ENCODE measurements at places on chromosomes 6 and 20.
A peak's percentile ranks its signal among the peaks of the same experiment; 100 is the strongest.

GRCh38 chr6:5135788-5136376 is 50.7 kb downstream of the PPP1R3G start:
- DNase-seq, result no peak

- no peak for DNase-seq
Observed at GRCh38 chr6:60754879-60755278, 1531.1 kb downstream of the KHDRBS2 start.

- no peak for DNase-seq
Observed at GRCh38 chr6:12479881-12480280, 189.7 kb downstream of the EDN1 start.

DNA sequence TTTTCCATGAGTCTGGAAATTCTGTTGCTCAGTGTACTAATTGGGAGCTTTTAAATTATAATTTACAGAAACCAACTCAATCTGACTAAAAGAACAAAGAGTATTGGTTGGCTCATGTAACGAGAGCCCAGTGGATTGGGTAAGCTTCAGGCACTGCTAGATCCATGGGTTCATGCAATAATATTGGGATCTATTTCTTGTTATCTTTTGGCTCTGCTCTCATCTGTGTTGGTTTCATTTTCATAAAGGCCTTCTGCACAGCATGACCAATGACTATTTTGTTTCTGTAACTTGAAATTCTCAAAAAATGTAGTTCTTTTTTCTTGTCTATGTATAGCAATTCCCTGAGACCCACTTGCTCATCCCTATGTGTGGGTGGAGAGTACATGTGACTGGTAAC is 12.0 kb downstream of the SLC2A10 start:
- DNase-seq, result no peak

DNA sequence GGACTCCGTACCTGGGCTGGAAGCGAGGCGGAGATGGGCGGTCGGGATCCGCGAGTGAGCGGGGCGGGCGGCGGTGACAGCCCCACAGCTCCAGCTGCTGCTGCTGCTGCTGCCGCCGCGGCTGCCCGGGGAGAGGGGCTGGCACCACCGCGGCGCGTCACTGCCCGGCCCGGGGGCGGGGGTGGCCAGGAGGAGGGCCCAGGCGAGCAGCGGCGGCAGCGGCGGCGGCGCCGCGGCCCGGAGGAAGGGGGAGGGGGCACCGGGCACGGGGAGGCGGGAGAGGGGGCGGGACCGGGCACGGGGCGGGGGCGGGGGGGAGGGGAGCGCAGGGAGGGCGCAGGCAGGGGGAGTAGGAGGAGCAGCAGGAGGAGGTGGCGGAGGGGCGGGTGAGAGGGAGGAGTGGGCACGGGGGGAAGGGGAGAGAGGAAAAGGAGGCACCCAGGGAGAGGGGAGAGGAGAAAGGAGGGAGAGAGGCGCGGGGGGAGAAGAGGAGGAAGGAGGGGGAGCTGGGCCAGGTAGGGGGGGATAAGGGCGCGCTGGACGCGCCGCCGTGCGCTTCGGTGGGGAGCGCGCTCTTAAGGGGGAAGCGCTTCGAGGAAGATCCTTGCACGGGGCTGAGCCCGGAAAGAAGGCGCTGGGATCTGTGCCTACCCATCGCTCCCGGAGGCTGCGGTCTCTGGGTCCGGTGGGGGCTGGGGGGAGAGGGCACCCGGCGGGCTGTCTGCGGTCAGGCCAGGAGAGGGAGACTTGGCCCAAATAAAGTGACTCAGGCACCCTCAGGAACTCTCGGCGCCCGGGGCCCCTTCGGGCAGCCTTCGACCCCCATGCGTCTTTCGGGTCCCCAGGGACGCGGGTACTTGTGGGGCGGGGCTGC is 101.5 kb downstream of the NOL4L start:
- peak; percentile 92 for DNase-seq

DNA sequence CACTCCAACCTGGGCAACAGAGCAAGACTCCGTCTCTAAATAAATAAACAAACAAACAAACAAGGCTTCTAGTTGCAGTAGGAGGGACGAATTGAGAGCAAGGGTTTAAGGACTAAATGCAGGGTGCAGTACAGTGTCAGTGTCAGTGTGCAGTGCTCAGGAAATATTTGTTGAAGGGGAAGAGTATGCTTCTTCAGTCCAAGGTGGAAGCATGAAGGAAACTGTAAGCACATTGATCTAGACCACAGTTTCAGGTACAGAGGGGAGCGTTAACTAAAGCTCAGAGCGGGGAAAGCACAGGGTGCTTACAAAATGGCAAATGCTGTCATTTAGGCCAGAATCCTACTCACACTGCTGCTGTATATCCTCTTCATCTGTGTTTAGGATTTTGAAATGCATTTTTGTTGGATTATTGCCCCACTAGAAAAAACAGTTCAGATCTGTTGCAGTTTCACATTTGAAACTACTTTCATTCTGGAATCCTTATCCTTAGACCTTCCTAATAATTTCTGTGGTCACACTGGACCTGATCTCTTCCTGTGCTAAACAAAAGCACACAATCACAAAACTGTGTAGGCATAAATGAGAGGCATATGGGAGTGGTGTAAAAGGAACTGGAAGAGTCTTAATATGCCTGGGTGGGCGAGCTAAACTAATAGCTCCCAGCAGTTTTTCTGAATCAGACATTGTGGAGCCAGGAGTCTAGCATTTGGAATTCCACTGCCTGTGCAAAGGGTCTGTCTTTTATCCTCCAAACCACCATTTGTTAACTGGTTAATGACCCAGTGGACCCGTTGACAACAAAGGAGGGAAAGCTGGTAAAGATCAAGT is 41.4 kb downstream of the CBFA2T2 start:
- no peak for DNase-seq
